Activated naive CD4-positive, alpha-beta T cell treated with anti-CD3 and anti-CD28 coated beads for 36 hours (primary cell): ENCODE measurements at places on chromosomes 12 and 14.

- no peaks in the 10 kb centered on the region for H3K27me3 ChIP-seq
- DNase-seq, result no peak
- H3K36me3 ChIP-seq, result no peaks in the 10 kb centered on the region
- no peak overlapping the region for H3K4me3 ChIP-seq
- H3K27ac ChIP-seq, result no peak overlapping the region
- H3K4me1 ChIP-seq, result peaks cover 50% of the 10 kb centered on the region
Measured at GRCh38 chr12:92412856-92413255, 267.2 kb upstream of the BTG1 start.

- H3K27ac ChIP-seq, result no peak overlapping the region
- H3K27me3 ChIP-seq, result no peaks in the 10 kb centered on the region
- no peaks in the 10 kb centered on the region for H3K4me1 ChIP-seq
- H3K4me3 ChIP-seq, result no peak overlapping the region
- no peak for DNase-seq
- H3K36me3 ChIP-seq, result no peaks in the 10 kb centered on the region
Measured at GRCh38 chr14:42884100-42884499, 1277.4 kb downstream of the LRFN5 start.

- DNase-seq, result no peak
- H3K4me3 ChIP-seq, result no peak overlapping the region
- H3K36me3 ChIP-seq, result no peaks in the 10 kb centered on the region
- no peak overlapping the region for H3K27ac ChIP-seq
- H3K27me3 ChIP-seq, result peaks cover 8% of the 10 kb centered on the region
Measured at GRCh38 chr12:101231636-101232035, 21.6 kb upstream of the SLC5A8 start.

DNA sequence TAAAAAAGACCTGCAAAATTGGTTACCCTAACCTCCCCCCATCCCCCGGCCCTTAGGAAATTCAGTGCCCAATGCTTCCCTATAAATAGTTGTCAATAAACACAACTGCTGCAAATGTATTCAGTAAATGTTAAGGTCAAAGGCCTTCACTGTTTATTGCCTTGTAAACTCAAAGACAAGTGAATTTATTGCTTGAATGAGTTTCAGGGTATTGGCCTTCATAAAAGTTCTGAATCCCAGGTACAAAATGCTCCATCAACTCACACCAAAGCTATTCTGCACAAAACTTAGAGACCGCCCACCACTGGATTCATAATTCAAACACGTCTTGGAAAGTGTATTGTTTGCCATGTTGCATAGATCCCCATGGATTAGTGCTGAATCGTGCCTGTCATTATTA is 63.3 kb upstream of the CDKN3 start:
- H3K4me3 ChIP-seq, result no peak overlapping the region
- no peaks in the 10 kb centered on the region for H3K4me1 ChIP-seq
- H3K27me3 ChIP-seq, result peaks cover 9% of the 10 kb centered on the region
- no peak overlapping the region for H3K27ac ChIP-seq
- H3K36me3 ChIP-seq, result no peaks in the 10 kb centered on the region

GRCh38 chr12:131537267-131537958 is 173.5 kb upstream of the SFSWAP start:
- peaks cover 13% of the 10 kb centered on the region for H3K4me1 ChIP-seq
- no peaks in the 10 kb centered on the region for H3K27me3 ChIP-seq
- no peaks in the 10 kb centered on the region for H3K36me3 ChIP-seq

DNA sequence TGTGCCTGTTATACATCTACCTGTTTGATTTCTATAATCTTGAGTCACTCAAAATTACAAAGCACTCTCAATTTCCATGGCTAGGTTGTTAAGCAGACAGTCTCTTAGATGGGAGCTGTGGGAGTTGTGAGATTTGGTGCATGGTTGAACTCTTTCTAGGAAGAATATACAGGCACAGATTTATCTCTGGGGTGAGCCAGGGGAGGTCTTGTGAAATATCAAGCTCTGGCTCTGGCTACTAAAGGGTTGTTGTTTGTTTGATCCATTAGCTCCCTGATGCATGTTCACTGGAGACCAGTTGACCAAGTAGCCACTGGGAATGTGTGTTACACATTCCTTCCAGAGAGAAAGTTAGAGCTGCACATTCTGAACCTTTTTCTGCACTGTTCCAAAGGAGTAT is 117.2 kb upstream of the HMGA2 start:
- peaks cover 5% of the 10 kb centered on the region for H3K27me3 ChIP-seq
- H3K27ac ChIP-seq, result no peak overlapping the region
- no peaks in the 10 kb centered on the region for H3K4me1 ChIP-seq
- H3K36me3 ChIP-seq, result peaks cover 4% of the 10 kb centered on the region
- no peak overlapping the region for H3K4me3 ChIP-seq
- DNase-seq, result no peak

DNA sequence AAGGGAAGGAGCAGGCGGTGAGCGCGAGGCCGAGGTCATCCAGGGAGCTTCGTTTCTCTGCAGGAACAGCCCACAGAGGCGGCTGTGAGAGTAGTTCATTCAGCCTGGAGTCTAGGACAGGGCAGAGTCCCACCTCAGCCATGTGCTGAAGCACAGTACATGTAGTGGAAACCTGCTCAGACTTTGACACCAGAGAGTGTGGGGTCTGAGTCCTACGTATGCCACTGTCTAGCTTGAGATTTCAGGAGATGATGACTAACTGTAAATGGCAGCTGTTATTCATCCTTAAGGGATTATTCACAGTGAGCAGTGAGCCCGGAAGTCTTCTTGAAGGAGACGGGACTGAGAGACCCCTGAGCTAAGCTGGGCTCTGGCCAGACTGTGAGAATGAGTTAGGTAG is 938 bp upstream of the SLC6A13 start:
- no peak overlapping the region for H3K27ac ChIP-seq
- no peaks in the 10 kb centered on the region for H3K36me3 ChIP-seq

DNA sequence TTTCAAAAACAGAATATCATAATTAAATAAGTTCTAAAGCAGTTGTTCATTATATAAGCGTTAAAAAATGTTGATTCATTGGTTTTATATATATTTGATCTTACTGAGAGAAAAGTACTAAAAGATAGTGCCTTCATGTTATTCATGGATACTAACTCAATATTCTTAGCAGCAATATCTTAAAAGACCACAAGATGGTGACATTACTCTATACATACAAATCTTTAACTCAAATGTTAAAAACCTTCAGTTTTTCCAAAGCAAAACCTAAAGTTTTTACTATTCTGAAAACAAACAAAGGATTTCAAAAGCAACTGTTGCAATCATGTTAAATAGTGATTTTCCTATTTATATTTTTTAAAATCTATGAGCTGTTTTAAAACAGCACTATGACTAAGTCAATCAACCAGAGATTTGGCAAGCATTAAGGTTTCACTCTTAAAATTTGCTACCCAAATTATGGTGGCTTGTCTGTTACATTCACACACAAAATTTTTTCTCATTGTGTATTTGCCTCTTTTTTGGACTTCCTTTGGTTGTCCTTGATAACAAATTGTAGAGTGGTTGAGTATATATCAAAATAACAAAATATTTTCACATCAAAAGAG is 50.1 kb upstream of the RERGL start:
- H3K4me1 ChIP-seq, result no peaks in the 10 kb centered on the region
- DNase-seq, result no peak
- no peaks in the 10 kb centered on the region for H3K36me3 ChIP-seq
- H3K4me3 ChIP-seq, result no peak overlapping the region
- H3K27me3 ChIP-seq, result no peaks in the 10 kb centered on the region

DNA sequence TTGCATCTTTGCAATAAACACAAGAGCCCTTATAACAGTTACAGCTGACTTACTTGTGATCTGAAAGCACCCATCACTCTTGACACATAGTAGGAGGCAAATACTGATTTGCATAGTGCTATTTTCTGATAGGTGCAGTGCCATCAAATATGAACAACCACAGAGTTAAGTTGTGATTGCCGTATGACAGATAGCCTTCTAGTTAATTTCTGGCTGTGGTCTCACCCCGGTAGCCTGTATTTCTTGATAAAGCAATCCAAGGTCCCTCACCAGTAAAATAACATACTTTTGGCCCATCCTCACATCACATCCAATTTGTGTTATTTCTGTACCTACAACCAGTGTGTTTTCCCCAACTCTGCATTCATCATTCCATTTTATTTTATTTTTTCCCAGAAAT is 23.3 kb upstream of the STYK1 start:
- no peak overlapping the region for H3K4me3 ChIP-seq
- H3K27ac ChIP-seq, result no peak overlapping the region
- DNase-seq, result no peak
- no peaks in the 10 kb centered on the region for H3K27me3 ChIP-seq
- H3K4me1 ChIP-seq, result peaks cover 16% of the 10 kb centered on the region

DNA sequence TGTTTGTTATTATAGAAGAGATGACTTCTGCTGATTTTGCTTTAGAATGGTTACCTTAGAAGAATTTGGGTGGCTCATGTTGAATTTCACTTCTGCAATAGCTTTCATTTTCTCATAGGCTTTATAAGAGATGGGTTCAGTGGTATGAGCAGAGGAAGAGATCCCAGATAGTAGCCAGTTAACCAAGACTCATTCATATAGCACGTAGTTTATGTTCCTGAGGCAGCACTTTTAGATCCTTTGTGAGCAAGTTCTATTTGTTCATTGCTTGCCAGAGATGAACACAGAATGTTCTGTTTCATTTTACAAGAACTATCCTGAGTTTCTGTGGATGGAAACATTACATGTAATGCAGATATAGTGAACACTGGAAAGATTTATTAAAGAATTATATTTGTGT is 32.2 kb downstream of the RAB21 start:
- no peak overlapping the region for H3K27ac ChIP-seq
- H3K4me3 ChIP-seq, result no peak overlapping the region
- peaks cover 12% of the 10 kb centered on the region for H3K4me1 ChIP-seq
- H3K27me3 ChIP-seq, result no peaks in the 10 kb centered on the region
- no peak for DNase-seq

- H3K27me3 ChIP-seq, result no peaks in the 10 kb centered on the region
- H3K27ac ChIP-seq, result no peak overlapping the region
- H3K4me3 ChIP-seq, result no peak overlapping the region
Measured at GRCh38 chr12:121770813-121771625, 22.5 kb downstream of the RHOF start.

DNA sequence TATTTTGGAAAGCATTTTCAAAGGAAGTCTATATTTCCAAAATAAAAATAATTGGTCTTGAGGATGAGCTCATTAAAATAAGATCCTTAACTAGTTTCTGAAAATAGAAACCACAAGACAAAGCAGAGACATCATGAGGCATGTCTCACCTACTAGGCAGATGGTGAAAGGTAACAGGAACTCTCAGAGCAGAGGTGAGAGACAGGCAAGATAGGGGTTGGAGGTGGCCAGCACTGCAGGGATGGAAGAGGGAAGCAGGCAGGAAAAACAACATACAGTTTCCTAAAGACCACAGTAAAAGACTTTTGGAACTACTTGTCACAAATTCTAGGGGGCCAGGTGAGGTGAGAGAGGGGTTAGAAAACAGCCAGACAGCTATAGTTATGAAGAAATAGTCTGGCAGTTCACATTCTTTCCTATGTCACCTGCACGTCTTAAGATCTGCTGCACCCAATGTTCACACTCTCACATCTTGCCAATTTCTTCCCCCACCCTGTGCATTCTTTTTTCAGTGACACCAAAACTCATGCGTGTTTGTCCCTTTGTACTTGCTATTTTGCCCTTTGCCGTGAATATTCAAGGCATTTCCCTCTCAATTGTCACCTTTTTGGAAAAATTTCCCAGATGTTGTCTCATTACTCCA is 341.7 kb upstream of the KITLG start:
- H3K4me1 ChIP-seq, result no peaks in the 10 kb centered on the region
- H3K27me3 ChIP-seq, result no peaks in the 10 kb centered on the region
- no peak overlapping the region for H3K4me3 ChIP-seq
- H3K27ac ChIP-seq, result no peak overlapping the region
- H3K36me3 ChIP-seq, result no peaks in the 10 kb centered on the region

DNA sequence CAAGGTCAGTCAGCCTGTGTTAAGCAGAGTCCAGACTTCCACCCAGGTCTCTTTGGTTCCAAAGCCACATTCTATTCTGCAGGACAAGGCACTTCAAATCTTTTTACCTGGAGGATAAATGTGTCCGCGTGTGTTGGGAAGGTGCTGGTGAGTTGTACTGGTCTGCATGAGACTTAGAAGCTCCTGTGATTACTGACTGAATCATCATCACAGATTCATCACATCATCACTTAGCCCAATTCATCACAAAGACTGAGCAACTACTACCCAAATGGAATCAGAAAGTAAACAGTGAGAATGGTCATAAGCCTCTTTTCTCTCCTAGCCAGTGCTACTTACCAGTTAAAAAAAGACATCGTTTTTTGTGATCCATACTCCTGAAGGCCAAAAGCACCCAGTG is 5.3 kb downstream of the SLC15A5 start:
- no peaks in the 10 kb centered on the region for H3K4me1 ChIP-seq
- no peak for DNase-seq
- no peaks in the 10 kb centered on the region for H3K36me3 ChIP-seq
- no peak overlapping the region for H3K27ac ChIP-seq
- H3K27me3 ChIP-seq, result no peaks in the 10 kb centered on the region
- no peak overlapping the region for H3K4me3 ChIP-seq

DNA sequence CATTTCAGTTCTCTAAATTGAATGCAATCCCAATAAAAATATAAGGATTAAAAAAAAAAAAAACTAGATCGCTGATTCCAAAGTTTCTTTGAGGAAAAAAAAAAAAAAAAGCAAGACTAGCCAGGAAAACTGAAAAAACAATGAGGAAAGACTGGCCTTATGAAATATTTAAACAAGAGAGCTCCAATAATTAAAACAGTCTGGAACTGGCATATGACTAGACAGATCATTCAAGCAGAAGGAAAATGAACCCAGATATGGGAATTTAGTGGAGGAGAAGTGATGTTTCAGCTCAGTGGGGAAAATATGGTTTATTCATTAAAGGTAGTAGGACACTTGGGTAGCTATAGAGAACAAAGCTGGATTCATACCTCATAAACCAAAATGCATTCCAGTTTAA is 42.0 kb upstream of the TBC1D15 start:
- no peaks in the 10 kb centered on the region for H3K36me3 ChIP-seq
- no peak for DNase-seq
- H3K4me1 ChIP-seq, result no peaks in the 10 kb centered on the region

- H3K27ac ChIP-seq, result no peak overlapping the region
- no peaks in the 10 kb centered on the region for H3K27me3 ChIP-seq
- H3K4me3 ChIP-seq, result no peak overlapping the region
- H3K36me3 ChIP-seq, result no peaks in the 10 kb centered on the region
- peaks cover 8% of the 10 kb centered on the region for H3K4me1 ChIP-seq
Measured at GRCh38 chr12:51672334-51672733, 81.3 kb downstream of the SCN8A start.
